ENCODE measurements at places on chromosomes 5 and 9.

DNA sequence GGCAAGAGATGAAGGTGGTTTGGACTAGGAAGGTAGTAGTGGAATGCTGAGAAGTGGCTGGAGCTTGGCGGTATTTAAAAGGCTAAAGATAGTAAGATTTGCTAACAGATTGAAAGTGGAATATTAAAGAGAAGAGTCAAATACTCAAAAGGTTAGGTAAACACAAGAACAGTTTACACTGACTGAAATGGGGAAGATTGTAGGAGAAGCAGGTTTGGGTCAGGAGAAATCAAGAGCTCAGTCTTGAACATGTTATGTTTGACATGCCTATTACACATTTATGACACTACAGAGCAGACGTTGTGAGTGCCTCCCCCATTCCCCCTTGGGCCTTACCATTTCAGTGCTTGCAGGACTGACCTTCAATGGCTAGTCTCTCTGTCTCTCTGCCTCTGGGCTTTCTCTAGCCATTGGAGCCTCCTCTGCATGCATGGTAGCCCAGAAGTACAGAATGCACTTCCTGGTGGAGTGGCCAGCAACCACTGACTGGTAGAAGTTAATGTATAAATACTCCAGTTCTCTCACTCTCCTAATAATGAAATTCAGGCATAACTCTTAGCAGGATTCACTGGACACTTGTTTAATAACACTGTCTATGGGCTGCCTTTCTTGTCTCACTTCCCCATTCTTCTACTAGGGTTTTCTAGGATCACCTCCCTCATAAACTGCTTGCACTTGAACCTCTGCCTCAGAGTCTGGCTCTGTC lies 56.8 kb downstream of the HMGCS1 start:
- no peak for ATAC-seq

DNA sequence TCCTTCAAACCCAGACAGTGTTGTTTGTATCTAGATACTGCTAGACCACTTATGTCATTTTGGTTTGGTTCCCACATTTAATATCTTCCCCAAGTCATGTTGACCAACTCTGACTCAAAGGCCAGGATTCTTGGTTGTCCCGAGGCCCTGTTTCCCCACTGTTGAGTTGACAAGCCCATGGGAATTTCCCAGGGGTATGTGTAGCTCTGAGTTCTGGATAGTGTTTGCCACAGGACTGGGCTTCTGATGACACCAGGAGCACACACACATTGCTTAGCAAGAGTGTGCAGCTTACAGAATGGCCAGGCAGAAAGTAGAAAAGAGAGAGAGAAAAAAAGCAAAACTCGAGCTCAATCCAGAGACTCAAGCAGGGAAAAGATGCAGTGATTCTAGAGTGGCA lies 214.4 kb downstream of the NXNL2 start:
- no peak for ATAC-seq

- ATAC-seq: no peak
Measured at GRCh38 chr5:114419067-114419388, 57.2 kb downstream of the KCNN2 start.

- no peak for ATAC-seq
Measured at GRCh38 chr5:173015598-173016455, 32.3 kb downstream of the ATP6V0E1 start.

DNA sequence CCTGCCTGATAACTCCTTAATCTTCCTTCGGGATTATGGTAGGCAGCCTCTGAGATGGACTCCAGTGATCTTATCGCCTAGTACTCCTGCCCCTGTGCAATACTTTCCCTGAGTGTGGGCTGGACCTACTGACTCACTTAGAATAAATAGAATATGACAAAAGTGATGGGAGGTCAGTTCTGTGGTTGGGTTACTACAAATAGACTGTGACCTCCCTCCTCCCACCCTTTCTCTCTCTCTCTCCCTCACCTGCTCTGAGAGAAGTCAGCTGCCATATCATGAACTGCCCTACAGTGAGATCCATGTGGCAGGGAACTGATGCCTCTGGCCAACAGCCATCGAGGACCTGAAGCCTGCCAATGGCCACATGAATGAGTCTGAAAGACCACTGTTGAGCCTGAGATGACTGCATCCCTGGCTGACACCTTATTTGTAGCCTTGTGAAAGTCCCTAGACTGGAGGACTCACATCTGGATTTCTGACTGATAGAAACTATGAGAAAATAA lies 31.7 kb downstream of the NRG2 start:
- ATAC-seq: no peak

DNA sequence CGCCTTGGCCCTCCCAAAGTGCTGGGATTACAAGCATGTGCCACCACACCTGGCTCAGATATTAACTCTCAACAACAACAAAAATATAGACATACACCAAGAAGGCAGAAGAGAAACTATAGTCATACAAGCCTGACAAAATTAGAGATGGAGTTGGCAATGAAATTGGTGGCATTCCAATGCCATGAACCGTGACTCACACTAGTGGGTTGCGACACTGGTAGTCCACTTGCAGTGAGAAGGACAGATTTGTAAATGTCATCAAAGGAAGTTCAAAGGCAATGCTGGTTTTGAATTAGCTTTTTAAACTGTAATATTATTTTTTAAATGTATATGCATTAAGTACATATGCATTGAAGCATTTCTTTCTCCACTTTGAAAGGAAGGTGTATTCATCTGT lies 8.5 kb upstream of the DNAJC25 start:
- ATAC-seq: peak; percentile 79

- ATAC-seq: no peak
Measured at GRCh38 chr9:15961217-15961616, 408.4 kb downstream of the CCDC171 start.

DNA sequence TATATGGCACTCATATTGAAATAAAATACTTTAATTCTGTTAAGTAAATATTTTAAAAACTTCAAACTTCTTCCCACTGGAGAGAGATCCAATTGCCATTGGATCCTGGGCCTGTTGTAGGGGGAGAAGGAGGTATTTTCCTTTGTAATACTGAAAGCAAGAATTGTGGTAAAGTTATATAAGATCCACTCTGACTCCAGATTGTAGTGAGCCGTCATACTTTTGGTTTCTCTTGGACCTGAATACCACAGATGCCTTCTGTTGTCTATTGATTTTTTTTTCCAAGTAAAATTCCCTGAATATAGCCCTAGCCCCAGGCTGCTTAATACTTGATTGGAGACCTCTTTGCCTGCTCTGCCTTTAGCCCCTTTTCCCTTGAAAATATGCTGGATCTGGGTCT lies 86.9 kb downstream of the ATG10 start:
- no peak for ATAC-seq

DNA sequence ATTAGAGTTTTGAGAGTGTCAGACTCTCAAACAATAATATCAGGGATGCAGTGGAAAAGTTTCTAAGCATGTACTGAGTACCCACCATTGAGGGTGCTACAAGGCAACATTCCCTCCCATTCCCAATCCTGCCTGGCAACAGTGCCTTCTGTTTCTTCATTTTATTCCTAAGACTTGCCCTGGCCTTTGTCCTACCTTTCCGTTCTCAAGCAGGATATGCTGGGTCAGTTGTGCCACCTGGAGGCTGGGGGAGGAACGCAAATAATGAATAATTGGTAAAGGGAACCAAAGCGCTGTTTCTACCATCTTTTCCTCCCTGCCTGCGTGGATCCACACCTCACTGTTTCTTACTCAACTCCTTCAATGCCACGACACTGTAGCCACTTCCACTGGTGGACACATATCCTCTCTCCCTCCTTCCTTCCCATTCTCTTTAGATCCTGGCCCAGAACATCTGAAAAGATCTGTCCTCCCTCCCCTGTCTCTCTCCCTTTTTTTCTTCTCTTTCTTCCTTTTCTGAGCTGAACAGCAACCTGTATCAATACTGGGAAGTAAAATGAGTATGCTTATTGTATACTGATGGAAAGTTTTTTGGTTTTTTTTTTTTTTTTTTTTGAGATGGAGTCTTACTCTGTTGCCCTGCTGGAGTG lies 149.5 kb downstream of the C9orf152 start:
- ATAC-seq: peak; percentile 71

- ATAC-seq: peak; percentile 58
Measured at GRCh38 chr5:179865491-179866240, 7.0 kb upstream of the MRNIP start.

- ATAC-seq: no peak
Measured at GRCh38 chr9:121649476-121650216, 1.8 kb upstream of the DAB2IP start.

GRCh38 chr5:2184026-2184366 lies 301.3 kb upstream of the IRX4 start:
- no peak for ATAC-seq

GRCh38 chr9:811106-811531 lies 30.4 kb upstream of the DMRT1 start:
- peak; percentile 94 for ATAC-seq

DNA sequence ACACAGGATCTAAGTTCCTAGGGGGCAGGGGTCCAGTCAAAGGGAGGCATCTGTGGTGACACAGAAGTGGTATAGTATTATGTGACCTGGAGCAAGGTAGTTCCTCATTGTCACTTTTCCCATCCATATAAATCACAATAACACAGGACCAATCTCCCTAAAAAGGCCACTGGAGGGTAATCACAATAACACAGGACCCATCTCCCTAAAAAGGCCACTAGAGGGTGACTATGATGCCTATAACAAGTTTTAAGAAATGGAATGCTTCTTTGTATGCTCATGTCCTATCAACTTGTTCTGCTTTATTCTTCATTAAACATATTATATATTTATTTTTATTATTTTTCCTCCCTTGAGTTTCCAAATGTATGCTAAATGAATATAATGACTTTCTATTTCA lies 254.6 kb downstream of the ASTN2 start:
- ATAC-seq: no peak

DNA sequence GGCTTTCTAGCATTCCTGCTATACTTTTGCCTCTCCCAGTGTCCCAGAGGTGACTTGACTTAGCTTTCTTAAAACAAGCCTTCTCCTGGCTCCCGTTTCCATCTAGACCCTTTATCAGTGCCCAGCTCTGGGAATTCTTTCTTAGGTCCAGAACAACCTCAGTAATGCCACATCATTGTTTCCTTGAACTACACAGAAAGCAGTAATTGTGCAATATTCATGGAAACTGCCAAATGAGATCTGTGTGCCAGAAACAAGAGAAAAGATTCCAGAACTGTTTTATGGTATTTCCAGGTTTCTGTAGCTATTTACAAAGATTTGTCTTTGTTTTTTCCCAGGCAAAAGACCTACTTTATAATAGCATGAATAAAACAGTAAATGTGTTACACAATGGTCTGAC lies 391.3 kb downstream of the SLCO4C1 start:
- ATAC-seq: no peak

- ATAC-seq: no peak
Measured at GRCh38 chr9:5554254-5554653, 43.9 kb downstream of the PDCD1LG2 start.

DNA sequence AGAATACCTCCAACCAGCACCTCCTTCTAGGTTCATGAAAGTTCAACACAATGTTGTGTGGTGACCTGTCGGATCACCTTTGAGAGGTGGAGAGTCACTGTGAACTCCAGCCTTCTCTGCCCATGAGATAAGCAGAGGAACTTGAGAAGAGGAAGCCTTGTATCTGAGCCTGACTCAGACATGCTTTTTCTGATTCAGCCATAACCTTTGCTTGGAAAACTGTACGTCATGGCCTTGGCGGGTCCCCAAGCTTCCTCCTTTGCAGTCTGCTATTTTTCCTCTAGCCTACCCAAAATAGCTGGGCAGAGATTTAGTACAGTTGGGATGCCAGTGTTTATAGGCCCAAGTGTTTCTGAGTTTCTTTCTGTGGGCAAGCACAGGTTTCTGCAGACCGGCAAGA lies 274.7 kb downstream of the CETN3 start:
- no peak for ATAC-seq

DNA sequence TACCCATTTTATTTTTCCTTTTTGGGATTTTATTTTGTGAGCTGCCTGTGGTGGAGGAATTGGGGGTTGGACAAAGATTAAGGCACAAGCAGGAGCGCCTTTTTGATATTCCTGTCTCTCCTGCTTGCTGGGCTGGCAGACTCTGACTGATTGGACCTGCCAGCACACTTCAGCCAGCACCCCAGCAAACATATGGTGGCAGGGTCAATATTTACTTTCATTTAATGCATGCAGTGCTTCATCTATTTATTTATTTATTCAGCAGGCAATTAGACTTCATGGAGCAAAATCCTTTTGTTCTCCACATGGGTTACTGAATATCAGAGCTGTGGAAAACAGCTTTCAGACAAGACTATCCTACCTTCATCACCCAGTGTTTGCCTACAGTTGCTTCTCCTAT lies 48.4 kb upstream of the EPB41L4A start:
- ATAC-seq: no peak

DNA sequence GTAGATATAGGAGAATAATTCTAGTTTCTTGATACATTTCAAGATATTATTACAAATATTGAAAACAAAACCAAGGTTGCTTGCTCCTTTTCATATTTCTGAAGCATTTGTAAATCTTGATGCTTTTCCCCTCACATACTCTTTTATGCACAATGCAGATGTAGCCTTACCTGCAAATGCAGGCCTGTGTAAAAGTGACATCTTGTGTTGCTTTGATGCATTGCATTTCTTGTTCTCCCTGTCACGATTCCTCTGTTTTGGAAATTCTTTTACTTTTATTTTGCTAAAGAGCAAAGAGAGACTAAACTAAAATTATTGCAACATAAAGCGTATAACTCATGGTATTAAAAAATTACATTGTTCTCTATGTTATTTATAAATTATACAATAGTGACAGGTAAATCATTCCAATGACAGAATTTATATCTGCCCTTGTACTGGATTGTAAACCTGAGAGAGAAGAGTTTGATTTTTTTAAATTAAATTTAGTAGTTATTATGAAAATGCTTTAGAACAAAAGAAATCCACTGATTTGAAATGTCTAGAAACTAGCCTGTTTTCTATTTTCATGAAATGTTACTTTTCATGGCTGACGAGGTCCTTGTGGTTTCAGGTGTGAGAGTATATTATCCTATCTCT lies 970.0 kb downstream of the MAT2B start:
- no peak for ATAC-seq

GRCh38 chr5:135356522-135357318 lies 42.3 kb downstream of the MACROH2A1 start:
- ATAC-seq: peak; percentile 63

DNA sequence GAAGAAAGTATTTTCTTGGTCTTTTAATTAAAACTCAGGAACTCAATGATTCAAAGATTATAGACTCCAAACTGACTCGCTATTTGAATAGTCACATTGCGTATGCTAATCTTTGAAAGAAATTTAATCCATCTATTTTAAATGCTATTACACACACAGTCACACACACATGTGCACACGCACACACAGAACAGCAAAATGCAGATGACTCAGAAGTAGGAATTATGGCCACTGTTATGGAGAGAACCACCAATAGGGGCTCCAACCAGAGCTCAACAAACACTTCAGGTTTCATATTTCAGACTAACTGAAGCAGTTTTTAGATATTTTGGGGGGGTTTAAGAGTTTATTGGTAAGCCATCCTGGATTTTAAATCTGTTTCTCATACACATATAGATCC lies 1917.9 kb downstream of the EFNA5 start:
- ATAC-seq: no peak

GRCh38 chr5:79772651-79773050 lies 83.0 kb downstream of the CMYA5 start:
- ATAC-seq: no peak

DNA sequence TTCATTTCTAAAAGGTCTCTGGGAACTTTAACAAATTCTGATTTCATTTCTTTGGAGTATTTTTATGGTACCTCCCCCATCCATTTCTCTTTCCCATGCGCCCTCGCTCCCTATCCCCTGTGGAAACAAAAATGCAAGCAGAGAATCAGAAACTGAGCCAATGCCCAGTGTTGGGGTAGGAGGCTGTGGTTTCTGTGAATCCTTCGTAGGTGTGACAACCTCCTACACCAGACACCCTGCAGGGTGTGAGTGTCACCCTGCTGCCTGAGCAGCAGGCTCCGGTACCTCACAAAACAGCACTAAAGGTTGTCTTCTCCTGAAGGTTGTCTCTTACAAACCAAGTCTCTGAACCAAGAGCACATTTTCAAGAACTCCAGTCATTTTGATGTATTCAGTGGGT lies 103.8 kb upstream of the CTSL start:
- no peak for ATAC-seq

All from esophagus mucosa (tissue), 1 donor.